ENCODE measurements at places on chromosomes 12 and 14.

DNA sequence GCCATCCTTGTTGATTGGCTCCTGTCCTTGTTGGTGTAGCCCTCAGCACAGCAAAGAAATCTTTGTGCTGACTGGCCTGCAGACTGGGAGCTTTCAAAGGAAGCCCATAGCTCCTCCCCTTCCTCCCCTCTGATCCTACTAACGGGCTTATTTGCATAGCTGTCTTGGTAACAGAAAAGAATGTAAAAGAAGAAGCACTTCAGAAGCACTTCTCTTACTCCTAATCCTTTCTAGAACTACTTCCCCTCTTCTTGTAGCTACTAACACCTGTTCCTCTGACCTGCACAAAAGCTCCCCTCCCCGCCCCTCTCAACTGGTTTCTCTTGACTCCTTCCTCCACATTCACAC lies 14.3 kb upstream of the RIC8B start:
- H3K36me3 ChIP-seq: no peaks in the 10 kb centered on the region
- H3K27ac ChIP-seq: peak overlapping the region; percentile 88
- H3K27me3 ChIP-seq: no peaks in the 10 kb centered on the region
- DNase-seq: no peak

- no peak overlapping the region for H3K4me3 ChIP-seq
- H3K27me3 ChIP-seq: peaks cover 9% of the 10 kb centered on the region
- H3K4me1 ChIP-seq: no peaks in the 10 kb centered on the region
- no peak for DNase-seq
Observed at GRCh38 chr14:70898111-70898745, 9.0 kb upstream of the PCNX1 start.

- peaks cover 77% of the 10 kb centered on the region for H3K4me1 ChIP-seq
- H3K27me3 ChIP-seq: no peaks in the 10 kb centered on the region
- no peak for DNase-seq
- H3K27ac ChIP-seq: peak overlapping the region; percentile 60
- H3K36me3 ChIP-seq: peaks cover 10% of the 10 kb centered on the region
- H3K4me3 ChIP-seq: peak overlapping the region; percentile 9
Observed at GRCh38 chr12:120119271-120119973, 2.9 kb upstream of the RAB35 start.

DNA sequence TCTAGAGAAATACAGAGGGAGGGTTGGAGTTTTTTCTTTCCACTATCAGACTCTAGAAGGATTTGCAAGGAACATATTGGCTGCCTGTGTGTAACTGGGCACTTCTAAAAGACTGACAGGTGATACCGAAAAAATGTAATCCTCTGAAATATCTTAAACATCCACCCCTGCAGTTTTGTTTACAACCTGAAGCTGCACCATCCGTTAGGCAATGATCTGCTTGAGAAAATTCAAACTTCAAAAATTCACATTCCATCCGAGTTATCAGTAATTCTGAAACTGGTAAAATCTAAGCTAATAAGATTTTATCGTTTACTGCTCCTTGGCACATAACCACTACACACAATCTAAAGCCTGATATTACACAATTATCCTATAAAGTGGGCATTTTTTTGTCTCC lies 528.6 kb downstream of the FUT8 start:
- no peak for DNase-seq
- H3K36me3 ChIP-seq: no peaks in the 10 kb centered on the region
- peaks cover 11% of the 10 kb centered on the region for H3K27me3 ChIP-seq

DNA sequence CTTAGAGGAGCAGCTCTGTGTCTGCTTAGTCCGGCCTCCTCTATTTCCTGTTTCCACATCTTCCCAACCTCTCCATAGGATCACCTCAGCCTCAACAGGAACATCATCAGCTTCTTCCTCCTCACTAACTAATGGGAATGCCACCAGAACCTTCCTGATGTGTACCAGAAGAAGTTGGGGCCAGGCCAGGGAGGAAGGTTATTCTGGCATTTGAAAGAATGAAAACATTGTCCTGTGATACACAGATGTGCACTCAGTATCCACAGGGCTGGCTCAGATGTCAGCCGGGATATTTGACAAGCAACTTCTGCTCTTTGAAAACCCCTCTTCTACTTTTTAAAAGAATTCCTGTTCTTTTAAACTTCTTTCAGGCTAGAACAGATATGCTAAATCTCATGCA lies 63.6 kb downstream of the TMEM30B start:
- H3K36me3 ChIP-seq: no peaks in the 10 kb centered on the region
- DNase-seq: no peak
- H3K27me3 ChIP-seq: peaks cover 21% of the 10 kb centered on the region
- H3K4me1 ChIP-seq: no peaks in the 10 kb centered on the region

DNA sequence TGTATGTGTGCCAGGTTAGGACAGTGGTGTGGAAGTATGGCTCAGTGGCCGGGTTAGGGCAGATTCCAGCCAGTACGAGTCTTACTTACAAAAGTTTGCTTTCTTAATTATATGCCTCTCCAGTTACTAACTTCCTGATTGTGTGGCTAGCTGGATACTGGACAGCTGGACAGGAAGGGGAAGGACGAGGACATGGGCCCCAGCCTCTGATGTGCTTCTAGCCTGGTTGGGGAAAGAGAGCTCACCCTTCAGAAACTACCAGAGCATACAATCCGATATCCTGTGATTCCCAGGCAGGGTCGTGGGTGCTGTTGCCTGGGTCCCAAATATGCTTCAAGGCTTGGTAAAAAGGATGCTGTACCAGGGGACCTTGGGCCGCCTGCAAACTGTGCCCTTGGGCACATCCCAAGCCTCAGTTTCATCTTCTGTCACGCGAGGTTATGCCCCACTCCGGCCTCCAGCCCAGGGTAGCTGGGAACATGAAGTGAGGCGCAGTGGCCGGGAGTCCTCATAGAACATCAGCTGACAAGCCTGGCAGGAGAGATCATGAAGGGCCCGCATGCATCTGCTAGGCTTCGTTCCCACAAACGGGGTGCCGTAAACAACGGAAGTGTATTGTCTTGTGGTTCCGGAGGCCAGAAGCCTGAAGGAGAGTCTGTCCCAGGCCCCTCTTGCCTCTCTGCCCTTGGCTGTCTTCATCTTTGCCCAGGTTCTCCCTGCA lies 23.2 kb upstream of the RIN3 start:
- H3K36me3 ChIP-seq: no peaks in the 10 kb centered on the region
- H3K27me3 ChIP-seq: peaks cover 23% of the 10 kb centered on the region
- peaks cover 4% of the 10 kb centered on the region for H3K4me1 ChIP-seq
- no peak for DNase-seq
- no peak overlapping the region for H3K4me3 ChIP-seq

GRCh38 chr14:55349565-55349964 lies 62.1 kb downstream of the ATG14 start:
- H3K4me3 ChIP-seq: peak overlapping the region; percentile 3
- peaks cover 38% of the 10 kb centered on the region for H3K4me1 ChIP-seq
- H3K27ac ChIP-seq: peak overlapping the region; percentile 81
- DNase-seq: no peak
- H3K36me3 ChIP-seq: peaks cover 23% of the 10 kb centered on the region

- H3K27me3 ChIP-seq: no peaks in the 10 kb centered on the region
- no peaks in the 10 kb centered on the region for H3K4me1 ChIP-seq
- DNase-seq: no peak
- no peaks in the 10 kb centered on the region for H3K36me3 ChIP-seq
- no peak overlapping the region for H3K4me3 ChIP-seq
Observed at GRCh38 chr12:38934686-38935085, 29.3 kb upstream of the CPNE8 start.

DNA sequence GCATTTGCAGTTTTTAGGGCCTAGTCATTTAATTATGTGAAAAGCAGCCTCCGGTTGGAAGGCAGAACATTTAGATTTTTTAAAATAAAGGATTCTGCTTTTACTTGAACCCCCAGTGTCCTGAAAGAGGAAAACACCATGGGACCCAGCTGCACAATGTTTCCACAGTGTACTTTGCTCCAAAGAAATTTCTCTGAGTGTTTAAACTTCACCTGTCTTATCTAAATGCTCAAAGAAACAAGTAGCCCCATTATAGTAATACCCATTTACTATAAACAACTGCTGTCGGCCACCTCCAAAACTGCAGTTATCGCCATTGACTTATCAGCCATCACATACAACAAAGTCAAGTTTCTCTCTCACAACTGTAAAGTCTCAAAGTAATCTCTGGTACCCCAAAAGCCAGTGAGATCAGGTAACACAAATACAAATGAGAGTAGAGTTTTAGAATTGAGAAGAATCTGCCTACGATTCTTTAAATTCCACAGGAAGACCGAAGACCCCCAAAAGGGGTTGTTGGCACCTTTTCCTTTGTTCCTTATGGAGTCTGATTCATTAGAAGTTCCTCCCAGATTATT lies 205.2 kb downstream of the NUBPL start:
- no peak for DNase-seq
- H3K27me3 ChIP-seq: no peaks in the 10 kb centered on the region
- H3K36me3 ChIP-seq: no peaks in the 10 kb centered on the region
- H3K4me3 ChIP-seq: no peak overlapping the region

GRCh38 chr12:105812366-105812765 lies 326.4 kb downstream of the NUAK1 start:
- no peak overlapping the region for H3K4me3 ChIP-seq
- no peak overlapping the region for H3K27ac ChIP-seq
- H3K27me3 ChIP-seq: peaks cover 8% of the 10 kb centered on the region
- no peaks in the 10 kb centered on the region for H3K4me1 ChIP-seq
- no peak for DNase-seq
- no peaks in the 10 kb centered on the region for H3K36me3 ChIP-seq

GRCh38 chr12:30902001-30902400 lies 24.5 kb upstream of the TSPAN11 start:
- H3K4me1 ChIP-seq: no peaks in the 10 kb centered on the region
- no peaks in the 10 kb centered on the region for H3K36me3 ChIP-seq
- no peak overlapping the region for H3K27ac ChIP-seq
- no peak overlapping the region for H3K4me3 ChIP-seq

GRCh38 chr14:64200170-64200569 lies 94.0 kb downstream of the ESR2 start:
- H3K27ac ChIP-seq: no peak overlapping the region
- no peak for DNase-seq
- H3K4me3 ChIP-seq: no peak overlapping the region
- peaks cover 2% of the 10 kb centered on the region for H3K36me3 ChIP-seq
- peaks cover 49% of the 10 kb centered on the region for H3K4me1 ChIP-seq
- no peaks in the 10 kb centered on the region for H3K27me3 ChIP-seq

- H3K4me3 ChIP-seq: no peak overlapping the region
- H3K36me3 ChIP-seq: no peaks in the 10 kb centered on the region
- no peaks in the 10 kb centered on the region for H3K27me3 ChIP-seq
- no peaks in the 10 kb centered on the region for H3K4me1 ChIP-seq
- H3K27ac ChIP-seq: no peak overlapping the region
Observed at GRCh38 chr12:129423041-129423580, 480.7 kb downstream of the TMEM132D start.

GRCh38 chr12:26034371-26035142 lies 76.1 kb downstream of the RASSF8 start:
- H3K27me3 ChIP-seq: no peaks in the 10 kb centered on the region
- no peak for DNase-seq
- no peak overlapping the region for H3K27ac ChIP-seq
- H3K4me3 ChIP-seq: no peak overlapping the region
- no peaks in the 10 kb centered on the region for H3K4me1 ChIP-seq
- H3K36me3 ChIP-seq: no peaks in the 10 kb centered on the region

DNA sequence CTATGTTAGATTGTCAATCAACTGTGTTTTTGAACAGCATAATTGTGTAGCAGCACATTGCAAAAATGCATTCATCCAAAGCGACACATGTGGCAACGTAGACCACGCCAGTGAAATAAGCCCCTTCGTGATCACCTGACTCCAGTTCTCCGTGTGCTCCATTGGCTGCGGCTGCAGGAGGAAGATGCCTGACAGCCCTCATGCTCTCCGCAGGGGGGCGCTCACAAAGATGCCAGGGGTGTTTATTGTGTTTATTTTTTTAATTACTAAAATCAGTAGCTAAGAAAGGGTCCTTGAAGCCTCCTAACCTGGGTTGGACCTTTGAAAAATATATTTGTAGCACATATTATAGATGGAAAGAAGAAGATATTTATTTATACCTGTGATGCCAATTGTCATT lies 116.3 kb downstream of the SLC15A4 start:
- no peaks in the 10 kb centered on the region for H3K4me1 ChIP-seq
- DNase-seq: no peak
- peaks cover 5% of the 10 kb centered on the region for H3K27me3 ChIP-seq
- no peaks in the 10 kb centered on the region for H3K36me3 ChIP-seq
- H3K4me3 ChIP-seq: no peak overlapping the region

GRCh38 chr14:103543721-103544387 lies 14.9 kb downstream of the TRMT61A start:
- peaks cover 1% of the 10 kb centered on the region for H3K27me3 ChIP-seq
- no peak overlapping the region for H3K27ac ChIP-seq
- H3K4me1 ChIP-seq: peaks cover 2% of the 10 kb centered on the region
- H3K4me3 ChIP-seq: no peak overlapping the region
